ENCODE measurements at places on chromosomes 13 and 19.

DNA sequence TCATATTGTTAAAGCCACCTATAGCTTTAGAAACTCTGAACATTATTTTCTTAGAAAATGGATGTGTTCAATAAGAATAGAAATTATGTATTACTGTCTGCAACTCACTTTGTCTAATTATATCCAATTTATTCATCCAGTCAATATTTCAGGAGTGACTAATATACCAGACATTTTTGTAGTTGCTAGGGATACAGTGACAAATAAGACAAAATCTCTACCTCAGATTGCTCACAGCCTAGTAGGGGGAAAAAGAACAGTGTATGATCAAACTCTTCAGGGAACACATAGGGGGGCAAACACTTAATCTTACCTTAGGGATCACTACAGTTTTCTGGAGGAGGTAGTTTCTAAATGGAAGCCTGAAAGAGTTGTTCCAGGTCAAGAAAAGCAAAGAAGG, 8.6 kb downstream of the BRCA2 start:
- DNase-seq, result peak; percentile 33

GRCh38 chr13:107866941-107867623, 348.3 kb downstream of the LIG4 start:
- DNase-seq, result peak; percentile 45

GRCh38 chr13:46649816-46650215, 96.8 kb downstream of the LRCH1 start:
- no peak for DNase-seq

DNA sequence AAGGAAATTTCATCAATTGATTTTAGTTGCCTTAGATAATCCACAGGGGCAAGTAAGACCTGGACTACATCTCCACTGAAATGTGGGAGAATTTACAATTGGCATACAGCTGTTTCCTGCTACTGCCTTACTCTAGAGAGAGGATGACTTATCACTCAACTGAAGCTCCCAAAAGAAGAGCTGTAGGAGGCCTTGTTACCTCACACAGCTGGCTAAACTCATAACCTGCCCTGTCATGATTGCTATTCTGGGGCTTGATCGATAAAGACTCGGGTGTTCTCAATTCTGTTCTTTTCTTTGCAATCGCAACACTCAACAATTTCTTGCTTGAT, 1396.4 kb downstream of the EFNB2 start:
- DNase-seq, result no peak

- DNase-seq, result no peak
Observed at GRCh38 chr13:28129911-28130693, 8.2 kb upstream of the PAN3 start.

DNA sequence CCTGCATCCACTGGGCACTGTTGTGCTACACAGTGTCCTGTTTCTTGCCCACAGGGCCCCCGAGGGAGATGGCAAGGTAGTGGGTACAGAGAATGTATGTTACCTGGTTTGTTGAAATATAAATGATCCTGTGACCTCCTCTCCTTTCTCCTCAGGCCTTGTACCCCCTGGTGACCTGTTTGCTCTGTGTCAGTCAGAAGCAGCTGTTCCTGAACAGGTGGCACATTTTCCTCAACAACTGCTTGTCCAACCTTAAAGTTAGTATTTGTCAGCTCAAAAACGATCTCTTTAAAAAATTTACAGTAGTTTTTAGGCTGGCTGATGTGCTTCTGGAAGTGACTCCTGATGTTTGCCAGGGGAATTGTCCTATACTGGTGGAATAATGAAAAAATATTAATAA, 105.1 kb downstream of the FRY start:
- DNase-seq, result no peak
